Activated naive CD4-positive, alpha-beta T cell treated with anti-CD3 and anti-CD28 coated beads, Interleukin-2, amount 50 U/mL, for 72 hours (primary cell): ENCODE measurements at places on chromosomes 13 and 19. TPM values are rescaled to one million over a fixed set of nuclear protein-coding genes. Genes with fewer than 3 reads are reported as not detected.

- DNase-seq, result no peak
Measured at GRCh38 chr19:34363094-34363493, 1.9 kb upstream of the GPI start.

The ABHD8 gene
- total RNA-seq, result 10.5 TPM

The FXYD7 gene
- total RNA-seq, result 1.8 TPM

The MAST3 gene
- 19.5 TPM for total RNA-seq

- no peak for DNase-seq
Measured at GRCh38 chr19:2176337-2176994, 12.7 kb downstream of the DOT1L start.

- no peak for DNase-seq
Measured at GRCh38 chr13:113941571-113942191, 32.2 kb downstream of the C13orf46 start.

DNA sequence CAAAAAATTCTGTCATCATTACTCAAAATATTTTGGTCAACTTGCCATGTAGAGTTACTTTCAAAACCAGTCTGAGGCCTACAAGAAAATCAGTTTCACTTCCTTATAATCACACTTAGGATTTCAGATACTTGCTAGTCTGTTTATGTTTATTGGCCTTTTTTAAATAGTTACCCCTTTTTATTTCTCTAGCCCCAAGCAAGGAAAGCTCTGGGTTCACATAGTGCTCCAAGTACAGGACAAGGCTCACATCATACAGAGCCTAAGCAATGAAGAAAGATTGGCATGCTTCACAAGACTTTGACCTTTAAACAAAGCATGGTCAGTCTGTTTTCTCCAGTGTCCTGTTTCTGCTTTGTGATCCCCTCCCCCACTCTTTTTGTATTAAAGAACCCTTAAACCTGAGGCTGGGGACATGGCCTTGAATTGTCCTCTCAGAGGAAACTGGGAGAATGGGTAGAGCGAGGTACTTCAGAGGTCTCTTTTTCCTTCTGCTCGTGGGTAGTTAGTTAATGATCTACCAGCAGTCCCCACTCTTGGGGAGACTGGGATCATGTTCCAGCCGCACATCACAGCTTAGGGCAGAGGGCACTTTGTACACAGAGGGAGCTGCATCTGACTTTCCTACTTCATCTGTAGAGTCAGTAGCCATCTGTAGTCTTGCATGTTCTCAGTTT, 30.7 kb downstream of the CEACAM1 start:
- DNase-seq, result no peak

The HTR2A gene
- not detected for total RNA-seq

DNA sequence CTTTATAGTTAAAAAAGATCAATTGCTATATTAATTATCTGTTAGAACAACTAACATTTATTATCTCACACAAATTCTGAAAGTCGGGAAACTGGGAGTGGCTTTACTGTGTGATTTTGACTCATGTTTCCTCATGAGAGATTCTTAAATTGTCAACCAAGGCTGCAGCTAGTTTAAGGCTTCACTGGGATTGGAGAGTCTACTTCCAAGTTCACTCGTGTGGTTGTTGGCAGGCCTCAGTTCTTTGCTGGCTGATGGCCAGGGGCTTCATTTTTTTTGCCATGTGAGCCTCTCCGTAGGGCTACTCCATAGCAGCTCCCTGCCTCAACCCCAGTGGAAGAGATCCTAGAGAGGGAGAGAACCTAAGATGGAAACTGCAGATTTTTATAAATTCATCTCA, 24.5 kb upstream of the LPAR6 start:
- DNase-seq, result no peak

The C13orf42 gene
- total RNA-seq, result not detected
